ENCODE measurements at places on chromosomes 7 and 10. TPM values are rescaled to one million over a fixed set of nuclear protein-coding genes. Genes with fewer than 3 reads are reported as not detected.

DNA sequence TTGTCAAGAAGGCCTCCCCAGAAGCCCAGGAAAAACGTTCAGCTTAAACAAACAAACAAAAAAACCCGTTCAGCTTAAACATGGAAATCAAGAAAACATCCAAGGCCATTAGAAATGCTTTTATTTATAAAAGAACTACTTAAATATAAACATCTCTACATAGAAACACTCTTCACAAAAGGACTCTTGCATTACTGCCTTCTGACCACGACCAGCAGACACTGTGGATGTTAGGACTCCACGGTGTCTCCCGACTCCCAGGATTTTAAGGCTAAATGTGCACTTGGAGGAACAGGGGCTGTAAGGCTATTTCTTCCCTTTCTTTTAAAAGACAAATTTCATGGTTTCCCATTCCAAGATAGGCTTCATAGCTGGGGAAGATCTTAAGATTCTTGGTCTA is 93.0 kb downstream of the ABCC2 start:
- no peak for DNase-seq

- DNase-seq, result no peak
Measured at GRCh38 chr10:34141032-34141680, 673.9 kb downstream of the PARD3 start.

DNA sequence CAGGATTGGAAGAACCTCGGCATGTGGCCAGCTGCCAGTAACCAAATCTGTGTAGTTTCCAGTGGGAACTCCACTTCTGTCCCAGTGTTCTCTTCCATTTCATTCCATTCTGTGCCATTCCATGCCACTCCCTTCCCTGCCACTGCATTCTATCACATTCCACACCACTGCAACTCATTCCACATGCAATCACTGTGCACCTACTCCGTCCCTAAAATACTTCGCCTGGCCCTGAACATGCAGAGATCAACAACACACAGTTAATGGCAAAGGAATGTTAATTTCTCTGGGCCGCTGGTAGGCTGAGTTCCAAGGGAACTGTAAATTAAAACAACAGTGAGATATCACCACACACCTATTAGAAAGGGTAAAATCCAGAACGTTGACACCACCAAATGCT is 64.8 kb downstream of the AKR1B1 start:
- DNase-seq, result no peak

DNA sequence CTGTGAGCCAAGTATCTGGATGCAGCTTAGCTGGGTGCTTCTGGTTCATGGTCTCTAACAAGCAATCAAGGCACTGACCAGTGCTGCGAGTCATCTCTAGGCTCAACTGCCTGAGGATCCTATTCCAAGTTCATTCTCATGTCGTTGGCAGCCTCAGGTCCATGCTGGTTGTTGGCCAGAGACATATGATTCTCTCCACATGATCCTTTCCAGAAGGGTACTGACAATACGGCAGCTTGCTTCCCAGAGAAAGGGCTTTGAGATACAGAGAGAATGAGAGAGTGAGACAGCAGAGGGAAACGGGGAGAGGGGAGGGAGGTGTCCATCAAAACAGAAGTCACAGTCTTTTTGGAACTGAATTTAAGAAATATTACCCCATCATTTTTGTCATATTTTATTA is 405.6 kb downstream of the XPNPEP1 start:
- no peak for DNase-seq

DNA sequence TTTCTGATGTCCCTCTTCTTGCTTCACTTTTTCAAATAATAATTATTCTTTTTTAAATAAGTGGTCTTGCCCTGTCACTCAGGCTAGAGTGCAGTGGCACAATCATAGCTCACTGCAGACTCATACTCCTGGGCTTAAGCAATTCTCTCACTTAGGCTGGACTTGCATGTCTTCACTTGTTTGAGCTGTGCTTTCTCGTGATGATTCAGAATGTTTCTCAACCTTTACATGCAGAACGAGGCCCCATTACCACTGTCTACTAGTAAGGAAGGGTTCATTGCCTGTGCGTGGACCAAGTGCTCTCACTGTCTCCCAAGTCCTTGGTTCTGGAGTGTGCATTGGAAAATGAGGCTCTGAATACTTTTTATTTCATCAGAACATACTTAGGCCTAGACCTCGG is 468.6 kb upstream of the COBL start:
- no peak for DNase-seq

GRCh38 chr10:88138319-88138848 is 275.0 kb downstream of the PTEN start:
- DNase-seq, result no peak

DNA sequence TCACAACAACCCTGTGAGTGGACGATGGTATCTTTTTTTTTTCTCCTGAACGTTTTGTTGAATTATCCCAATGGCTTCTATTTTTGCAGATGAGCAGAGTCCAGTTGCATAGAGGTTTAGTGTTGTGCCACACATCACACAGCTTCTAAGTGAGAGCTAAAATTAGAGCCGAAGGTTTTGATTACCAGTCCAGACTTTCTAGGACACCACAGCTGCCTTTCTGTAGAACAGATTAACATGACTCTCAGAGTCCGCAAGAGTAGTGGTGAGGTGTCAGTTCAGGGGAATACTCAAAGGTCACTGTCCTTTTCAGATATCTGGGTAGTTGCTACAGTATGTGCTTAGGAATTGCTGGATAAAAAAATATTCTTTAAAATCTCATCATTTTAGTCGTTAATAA is 13.8 kb downstream of the SGPL1 start:
- DNase-seq, result no peak

- DNase-seq, result no peak
Measured at GRCh38 chr7:71584256-71584655, 452.3 kb downstream of the GALNT17 start.

GRCh38 chr7:158850545-158851102 is 5.7 kb upstream of the DYNC2I1 start:
- no peak for DNase-seq

- DNase-seq, result no peak
Measured at GRCh38 chr10:118547282-118547681, 48.2 kb downstream of the PRLHR start.

- DNase-seq, result no peak
Measured at GRCh38 chr10:89644691-89644966, 413 bp downstream of the PANK1 start.

DNA sequence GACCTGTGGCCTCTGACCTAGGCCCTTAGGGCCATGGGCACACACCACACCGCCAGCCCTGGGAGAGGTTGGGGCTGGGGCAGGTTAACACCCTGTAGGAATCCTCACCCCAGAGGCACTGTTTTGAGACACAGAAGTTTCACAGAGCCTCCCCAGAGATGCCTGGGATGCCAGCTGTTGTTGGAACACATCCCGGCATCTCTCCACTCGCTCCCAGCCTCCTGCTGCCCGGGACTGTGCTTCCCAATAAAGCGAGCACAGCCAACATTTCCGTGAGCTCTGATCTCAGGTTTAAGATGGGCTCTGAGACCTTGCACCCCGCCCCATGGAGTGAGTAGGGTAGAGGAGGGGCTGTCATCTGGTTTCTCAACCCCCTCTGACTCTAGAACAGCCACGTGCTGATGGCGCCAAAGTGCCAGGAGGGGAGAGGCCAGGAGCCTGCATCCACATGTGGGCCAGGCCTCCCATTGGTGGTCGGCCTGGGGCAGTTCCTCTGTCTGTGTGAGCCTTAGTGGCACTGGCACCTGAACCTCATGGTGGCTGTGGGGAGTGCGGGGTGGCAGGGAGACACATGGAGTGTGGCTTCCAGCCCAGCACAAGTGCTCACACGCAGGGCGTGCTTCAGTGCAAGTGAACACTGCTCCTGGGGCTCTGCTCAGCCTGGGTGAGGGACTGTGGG is 54.7 kb downstream of the RASGEF1A start:
- no peak for DNase-seq

The CLRN3 gene
- not detected for total RNA-seq

The HHEX gene
- 21.6 TPM for total RNA-seq

The PDZD7 gene
- 0.52 TPM for total RNA-seq

The IQCE gene
- 9.4 TPM for total RNA-seq
